Stimulated activated CD4-positive, alpha-beta T cell treated with anti-CD3 and anti-CD28 coated beads, Interleukin-12 subunit alpha, Interleukin-12 subunit beta, amount 100 ng/mL, for 24 hours (primary cell): ENCODE measurements at places on chromosomes 16 and 17.

- DNase-seq: no peak
Measured at GRCh38 chr16:12255473-12255872, 278.9 kb downstream of the SNX29 start.

DNA sequence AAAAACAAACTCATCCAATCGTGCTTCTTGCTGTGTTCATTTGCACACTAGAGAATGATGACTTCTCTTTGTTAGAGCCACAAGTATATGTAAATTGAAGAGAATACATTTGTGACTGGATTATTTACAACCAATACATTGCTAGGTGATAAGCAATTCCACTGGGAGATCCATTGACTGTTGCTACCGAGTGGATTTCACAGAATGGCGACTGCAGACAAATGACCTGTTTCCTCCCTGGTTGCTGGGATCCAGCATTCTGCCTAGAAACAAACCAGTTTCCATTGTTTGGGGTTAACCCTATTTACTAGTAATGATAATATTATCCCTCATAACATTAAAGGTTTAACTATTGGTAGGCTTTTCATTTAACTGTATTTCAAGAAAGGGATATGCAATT lies 36.9 kb upstream of the CPHXL start:
- no peak for DNase-seq

DNA sequence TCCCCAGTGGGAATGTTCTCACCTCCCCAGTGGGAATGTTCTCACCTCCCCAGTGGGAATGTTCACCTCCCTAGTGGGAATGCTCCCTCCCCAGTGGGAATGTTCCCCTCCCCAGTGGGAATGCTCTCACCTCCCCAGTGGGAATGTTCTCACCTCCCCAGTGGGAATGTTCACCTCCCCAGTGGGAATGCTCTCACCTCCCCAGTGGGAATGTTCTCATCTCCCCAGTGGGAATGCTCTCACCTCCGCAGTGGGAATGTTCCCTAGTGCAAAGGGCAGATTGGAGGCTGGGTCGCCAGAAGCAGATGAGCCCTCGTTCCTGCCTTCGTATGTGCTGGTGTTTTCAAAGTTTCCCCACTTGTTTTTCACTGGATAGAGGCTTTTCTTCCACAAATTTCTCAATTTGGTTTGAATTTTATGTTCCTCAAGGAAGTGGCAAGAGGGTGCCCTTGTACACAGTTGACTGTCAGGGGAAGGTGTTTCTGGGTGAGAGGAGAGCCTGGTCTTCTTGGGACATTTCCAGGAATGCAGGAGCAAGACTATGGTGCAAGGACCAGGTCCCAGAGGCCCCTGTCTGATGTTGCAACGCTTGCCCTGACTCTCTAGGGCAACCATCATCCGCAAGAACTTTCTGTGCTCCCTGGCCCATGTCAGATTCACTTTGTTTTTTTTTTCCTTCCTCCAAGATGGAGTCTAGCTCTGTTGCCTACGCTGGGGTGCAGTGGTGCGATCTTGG lies 34.0 kb downstream of the TRARG1 start:
- DNase-seq: no peak

GRCh38 chr16:22970209-22970865 lies 156.4 kb downstream of the HS3ST2 start:
- DNase-seq: no peak

GRCh38 chr16:67842509-67843342 lies 606 bp downstream of the THAP11 start:
- peak; percentile 32 for DNase-seq

GRCh38 chr17:45316434-45317110 lies at the start of gene MAP3K14:
MAP3K14 (minus strand) TSS chr17:45317020; CDS start chr17:45290745, 26,275 bp downstream.
- no peak for DNase-seq

GRCh38 chr17:7707446-7707845 lies 2.4 kb downstream of the EFNB3 start:
- DNase-seq: no peak

DNA sequence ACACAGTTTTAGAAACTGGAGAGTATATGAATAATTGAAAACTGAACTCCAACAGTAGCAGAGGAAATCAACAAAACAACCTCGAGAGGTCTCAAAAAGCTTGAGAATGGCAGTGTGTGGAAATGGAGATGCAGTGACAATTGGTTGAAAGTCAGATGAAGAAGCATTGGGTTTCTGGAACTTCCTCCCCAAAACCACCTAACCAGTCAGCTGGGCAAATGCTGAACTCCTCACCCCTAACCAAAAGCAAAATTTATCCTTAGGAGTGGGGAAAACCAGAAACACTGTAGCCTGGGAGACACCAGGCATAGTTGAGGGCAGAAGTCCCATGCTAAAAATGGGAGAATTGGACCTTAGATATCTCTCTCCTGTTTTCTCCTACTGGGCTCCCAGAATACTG lies 109.9 kb downstream of the TANC2 start:
- DNase-seq: no peak

DNA sequence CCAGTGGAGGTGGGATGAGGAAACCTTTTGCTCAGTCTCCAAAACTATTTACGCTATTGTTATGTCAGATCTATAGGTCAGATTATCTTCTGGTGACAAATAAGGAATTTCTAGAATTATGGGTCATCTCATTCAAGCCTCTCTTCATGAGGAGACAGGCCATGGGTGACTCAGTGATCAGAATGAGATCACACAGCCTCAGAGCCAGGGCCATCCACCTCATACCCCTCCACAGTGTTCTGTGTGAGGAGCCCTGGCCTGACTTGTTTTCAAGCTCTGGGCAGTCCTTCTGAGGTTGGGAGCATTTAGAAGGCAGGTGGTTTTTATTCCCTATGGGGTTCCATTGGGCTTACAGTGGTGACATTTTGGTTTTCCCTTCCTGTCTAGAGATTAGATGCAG lies 26.5 kb downstream of the YPEL2 start:
- no peak for DNase-seq

GRCh38 chr17:7094652-7095019 lies 14.6 kb upstream of the CLEC10A start:
- no peak for DNase-seq

- no peak for DNase-seq
Measured at GRCh38 chr17:8726941-8727555, 17.6 kb downstream of the CCDC42 start.

GRCh38 chr16:56013962-56014552 lies 138.9 kb upstream of the CES5A start:
- peak; percentile 25 for DNase-seq

DNA sequence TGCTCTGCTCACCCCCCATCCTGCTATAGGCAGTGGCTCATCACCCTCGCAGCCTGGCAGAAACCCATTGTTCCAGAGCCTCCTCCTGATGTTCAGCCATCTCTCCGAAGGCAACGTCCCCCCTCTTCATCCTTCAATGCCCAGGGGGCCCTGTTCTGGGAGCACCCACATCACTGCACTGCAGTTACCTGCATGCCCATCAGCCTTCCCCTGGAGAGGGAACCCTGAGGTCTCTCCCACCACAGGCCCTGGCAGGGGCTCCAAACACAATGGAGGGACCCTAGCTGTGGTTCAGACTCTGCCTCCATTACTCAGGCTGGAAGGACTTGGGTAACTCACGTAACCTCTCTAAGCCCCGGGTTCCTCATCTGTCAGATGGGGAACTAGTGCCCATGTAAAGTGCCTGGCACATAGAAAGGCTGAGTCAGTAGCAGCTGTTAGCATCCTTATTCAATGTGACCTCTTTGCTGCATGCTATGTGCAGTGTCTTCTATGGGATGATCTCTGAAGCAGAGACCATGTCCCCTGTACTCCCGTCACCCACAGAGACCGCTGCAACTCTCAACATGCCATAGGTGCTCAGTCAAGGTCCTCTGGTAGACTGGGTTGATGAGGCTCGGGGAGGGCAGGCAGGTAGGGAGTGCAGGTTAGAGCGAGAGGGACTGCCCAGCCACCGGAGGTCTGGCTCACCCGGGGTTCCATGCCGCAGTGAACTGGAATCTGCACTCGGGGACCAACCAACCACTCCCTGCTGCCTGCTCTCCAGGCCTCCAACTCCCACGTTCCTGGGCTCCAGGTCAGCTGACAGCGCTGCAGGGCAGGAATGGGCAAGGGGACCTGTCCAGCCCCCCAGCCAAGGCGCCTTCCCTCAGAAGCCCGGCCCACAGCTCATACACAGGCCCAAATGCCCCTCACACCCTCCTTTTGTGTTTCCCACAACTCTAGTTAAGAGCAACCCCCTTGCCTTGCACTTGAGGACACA lies 233.2 kb downstream of the ZNF423 start:
- no peak for DNase-seq

DNA sequence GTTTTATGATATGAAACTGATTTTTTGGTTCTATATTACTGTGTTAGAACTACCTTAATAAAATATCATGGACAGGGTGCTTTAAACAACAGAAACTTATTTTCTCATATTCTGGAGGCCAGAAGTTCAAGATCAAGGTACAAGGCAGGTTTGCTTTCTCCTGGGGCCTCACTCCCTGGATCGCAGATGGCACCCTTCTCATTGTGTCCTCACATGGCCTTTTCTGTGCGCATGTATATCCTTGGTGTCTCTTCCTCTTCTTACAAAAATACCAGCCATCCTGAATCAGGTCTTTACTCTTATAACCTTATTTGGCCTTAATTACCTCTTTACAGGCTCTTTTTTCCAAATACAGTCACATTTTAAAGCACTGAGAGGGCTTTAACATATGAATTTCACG lies 906.1 kb downstream of the CDH11 start:
- DNase-seq: no peak

GRCh38 chr17:65697661-65698060 lies 136.2 kb upstream of the AXIN2 start:
- no peak for DNase-seq

DNA sequence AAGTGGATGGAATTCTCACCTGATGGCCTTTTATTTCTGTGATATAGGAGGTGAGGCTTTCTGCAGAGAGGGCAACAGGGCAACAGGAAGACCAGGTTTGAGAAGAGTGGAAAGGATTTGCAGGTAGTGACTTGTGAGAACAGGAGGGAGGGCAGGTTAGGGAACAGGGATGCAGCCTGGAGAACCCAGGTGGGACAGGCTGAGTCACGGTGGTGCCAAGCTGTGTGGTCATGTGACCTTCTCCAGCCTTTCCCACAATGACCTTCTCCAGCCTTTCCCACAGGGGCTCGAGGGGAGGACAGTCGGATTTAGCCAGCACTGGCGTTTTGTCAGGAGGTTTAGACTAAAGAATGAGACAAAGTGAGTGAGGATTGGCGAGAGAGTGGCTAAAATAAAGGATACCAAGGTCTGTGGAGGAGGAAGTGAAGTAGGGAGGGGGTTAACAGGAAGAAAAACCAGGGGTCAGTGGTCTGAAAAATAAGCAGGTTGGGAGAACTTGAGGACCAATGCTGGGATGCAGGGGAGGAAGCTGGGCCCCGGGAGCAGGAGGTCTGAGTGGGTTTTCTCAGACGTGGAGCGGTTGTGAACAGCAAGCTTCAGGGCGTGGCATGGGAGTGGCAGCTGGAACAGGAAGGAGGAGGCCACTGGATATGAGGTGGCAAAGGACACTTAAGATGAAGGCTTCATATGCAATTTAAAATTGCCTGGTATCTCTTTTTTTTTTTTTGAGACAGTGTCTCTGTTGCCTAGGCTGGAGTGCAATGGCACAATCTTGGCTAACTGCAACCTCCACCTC lies 37.7 kb downstream of the DNAH2 start:
- no peak for DNase-seq

- DNase-seq: no peak
Measured at GRCh38 chr16:81590714-81591544, 146.3 kb downstream of the CMIP start.

- DNase-seq: no peak
Measured at GRCh38 chr17:56610321-56610720, 16.8 kb downstream of the NOG start.

DNA sequence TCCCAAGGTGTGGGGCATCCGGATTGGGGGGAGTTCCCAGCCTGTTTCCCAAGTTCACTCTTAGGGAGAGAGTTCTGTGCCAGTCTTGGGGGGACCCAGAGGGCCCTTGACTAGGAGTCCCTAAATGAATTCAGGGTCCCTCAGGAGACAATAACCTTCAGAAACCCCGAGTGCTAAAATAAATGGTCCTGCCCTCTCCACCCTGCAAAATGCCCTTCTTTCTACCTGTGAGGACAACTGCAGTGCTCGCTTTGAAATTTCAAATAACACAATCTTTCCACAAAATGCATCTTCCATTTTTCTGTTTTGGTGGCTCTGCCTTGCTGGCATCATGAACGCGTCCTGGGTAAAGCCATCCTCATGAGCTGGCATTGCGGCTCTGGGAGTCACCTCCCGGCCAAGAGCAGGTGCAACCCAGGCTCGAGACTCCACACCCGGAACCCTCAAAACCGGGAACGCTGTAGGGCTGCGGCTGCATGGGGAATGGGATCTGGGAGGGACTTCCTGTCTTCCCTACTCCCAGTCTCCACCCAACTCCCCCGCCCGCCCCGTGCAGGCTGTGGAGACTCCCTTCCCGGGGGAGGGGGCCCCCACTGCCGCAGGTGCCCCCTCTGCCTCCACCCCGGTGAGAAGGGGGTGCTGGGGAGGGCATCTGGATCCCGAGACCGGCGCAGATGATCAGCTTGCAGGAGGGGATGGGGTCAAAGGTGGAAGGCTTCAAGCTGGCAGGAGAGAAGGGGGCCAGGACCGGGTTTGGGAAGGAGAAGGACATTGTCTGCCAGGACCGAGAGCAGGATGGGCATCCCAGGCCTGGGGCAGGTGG lies at the start of gene ZNF205:
TSS of gene ZNF205 (plus strand) at position 529 of the 823 bp plus-strand sequence. CDS start 845 bp downstream, outside the sequence.
- no peak for DNase-seq

- DNase-seq: no peak
Measured at GRCh38 chr17:65307961-65308316, 170.8 kb downstream of the RGS9 start.

GRCh38 chr17:76969598-76970172 lies 101.5 kb downstream of the MGAT5B start:
- peak; percentile 3 for DNase-seq

DNA sequence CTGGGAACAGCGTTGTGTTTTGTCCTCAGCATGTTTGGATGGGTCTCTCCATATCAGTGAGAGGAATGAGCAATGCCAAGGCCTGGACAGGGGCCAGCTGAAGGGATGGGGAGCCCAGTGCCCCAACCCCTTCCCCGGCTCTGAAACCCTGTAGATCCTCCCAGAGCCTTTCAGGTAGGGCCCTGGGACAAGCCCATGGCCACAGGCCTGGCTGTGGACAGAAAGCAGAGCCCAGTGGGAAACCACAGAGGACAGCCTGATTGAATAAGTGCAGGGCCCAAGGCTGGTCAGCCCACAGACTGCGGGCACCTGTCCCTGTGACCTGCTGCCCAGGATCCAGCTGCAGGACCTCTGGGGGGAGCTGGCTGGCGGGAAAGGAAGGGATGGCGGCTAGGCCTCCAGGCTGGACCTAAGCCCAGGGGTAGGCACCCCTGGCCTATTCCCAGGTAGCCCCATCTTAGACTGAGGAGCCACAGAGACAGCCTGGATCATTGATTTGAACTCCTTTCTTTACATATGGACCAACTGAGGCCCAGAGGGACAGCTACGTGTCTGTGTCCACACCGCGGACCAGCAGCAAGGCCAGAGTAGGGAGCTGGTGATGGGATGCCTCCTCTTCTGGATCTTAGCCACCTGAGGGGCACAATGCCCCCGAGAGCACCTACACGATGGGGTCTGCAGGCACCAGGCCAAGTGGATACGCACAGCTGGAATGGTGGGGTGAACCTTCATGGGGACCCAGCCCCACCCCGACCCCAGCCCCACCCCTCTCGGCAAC lies 1.3 kb downstream of the CCDC102A start:
- no peak for DNase-seq
